ENCODE measurements at places on chromosomes 6 and 20. TPM values are rescaled to one million over a fixed set of nuclear protein-coding genes. Genes with fewer than 3 reads are reported as not detected.

DNA sequence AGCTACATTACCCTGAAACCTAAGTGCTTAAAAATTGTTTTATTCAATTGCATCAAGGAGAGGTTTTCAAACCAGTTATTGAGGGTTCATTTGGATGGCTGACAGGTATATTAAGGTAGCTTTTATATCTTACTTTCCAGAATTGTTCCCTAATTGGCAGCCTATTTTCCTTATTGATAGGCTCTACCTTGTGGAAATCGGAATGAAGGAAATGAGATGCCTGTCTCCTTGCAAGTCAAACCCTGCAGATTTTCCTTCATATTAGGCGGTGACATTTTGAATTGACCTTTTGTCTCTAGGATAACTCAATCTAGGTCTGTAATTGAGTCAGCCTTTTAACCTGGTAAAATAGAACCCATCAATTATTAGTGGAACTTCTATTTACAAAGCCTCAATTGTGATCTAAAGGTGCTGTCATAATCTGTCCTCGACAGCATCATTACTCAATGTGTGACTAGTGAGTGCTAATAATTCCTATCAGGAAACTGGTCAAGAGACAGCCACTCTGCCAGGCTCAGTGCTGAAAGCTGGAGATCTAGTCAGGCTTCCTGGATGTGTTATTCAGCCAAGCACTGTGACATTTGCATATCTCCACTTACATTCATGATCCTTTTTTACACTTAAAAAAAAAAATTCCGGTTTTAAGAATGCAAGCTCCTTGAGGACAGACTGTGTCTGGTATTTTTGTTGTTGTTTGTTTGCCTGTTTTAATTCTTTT lies 20.1 kb downstream of the OPRM1 start:
- DNase-seq, result no peak

- DNase-seq, result no peak
Observed at GRCh38 chr6:15145821-15146220, 100.0 kb upstream of the JARID2 start.

- DNase-seq, result no peak
Observed at GRCh38 chr6:47651505-47651944, 46.9 kb upstream of the ADGRF4 start.

CST5 gene
- not detected for total RNA-seq

CDK5RAP1 gene
- total RNA-seq, result 23.7 TPM

BPIFB1 gene
- total RNA-seq, result not detected

MUC21 gene
- 0.12 TPM for total RNA-seq

- DNase-seq, result no peak
Observed at GRCh38 chr6:164346631-164347030, 932.1 kb downstream of the QKI start.

NHLRC1 gene
- 2.3 TPM for total RNA-seq
